ENCODE measurements at places on chromosomes 11 and 22.

- DNase-seq: no peak
Measured at GRCh38 chr22:37187891-37188761, at the start of gene C1QTNF6. C1QTNF6 (minus strand) TSS chr22:37188247; CDS start chr22:37188213, 34 bp downstream.

DNA sequence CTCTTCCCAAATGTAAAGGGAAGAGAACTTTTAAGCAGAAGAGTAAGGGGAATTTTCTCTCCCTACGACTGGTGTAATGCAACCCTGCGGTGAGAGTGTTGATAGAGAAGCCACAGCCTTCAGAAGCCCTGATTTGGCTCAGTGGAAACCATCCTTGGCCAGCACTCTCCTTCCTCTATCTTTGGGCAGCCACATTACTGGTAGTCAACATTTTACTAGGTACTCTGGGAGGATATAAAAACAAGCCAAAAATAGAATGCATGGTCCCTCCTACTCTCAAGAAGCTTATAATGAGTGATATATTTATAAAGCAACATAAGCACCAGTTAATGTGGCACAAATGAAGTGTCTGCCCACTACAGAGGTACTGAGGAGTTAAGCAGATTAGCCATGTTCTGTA, 201.8 kb upstream of the NCAM1 start:
- no peak for DNase-seq

- no peak for DNase-seq
Measured at GRCh38 chr11:6022956-6023355, 7.6 kb downstream of the OR56A1 start.

- no peak for DNase-seq
Measured at GRCh38 chr22:33025675-33026074, 32.5 kb downstream of the SYN3 start.

DNA sequence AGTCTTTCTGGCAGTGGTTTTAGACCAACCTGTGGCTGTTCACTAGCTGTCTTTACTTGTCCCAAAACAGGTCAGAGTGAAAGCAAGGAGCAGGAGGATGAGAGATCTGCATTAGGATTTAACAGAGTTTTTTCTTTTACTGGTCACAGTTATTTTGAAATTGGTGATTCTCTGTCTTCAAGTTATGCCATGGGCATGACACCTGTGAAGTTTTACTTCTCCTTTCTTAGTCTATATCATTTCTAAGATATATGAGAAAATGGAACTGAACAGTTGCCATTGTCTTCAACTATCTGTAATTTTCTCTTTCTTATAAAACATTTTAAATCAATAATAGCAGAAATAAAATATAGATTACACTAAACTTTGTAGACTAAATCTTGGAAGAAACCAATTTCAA, 60.6 kb downstream of the TRPC6 start:
- DNase-seq: no peak

DNA sequence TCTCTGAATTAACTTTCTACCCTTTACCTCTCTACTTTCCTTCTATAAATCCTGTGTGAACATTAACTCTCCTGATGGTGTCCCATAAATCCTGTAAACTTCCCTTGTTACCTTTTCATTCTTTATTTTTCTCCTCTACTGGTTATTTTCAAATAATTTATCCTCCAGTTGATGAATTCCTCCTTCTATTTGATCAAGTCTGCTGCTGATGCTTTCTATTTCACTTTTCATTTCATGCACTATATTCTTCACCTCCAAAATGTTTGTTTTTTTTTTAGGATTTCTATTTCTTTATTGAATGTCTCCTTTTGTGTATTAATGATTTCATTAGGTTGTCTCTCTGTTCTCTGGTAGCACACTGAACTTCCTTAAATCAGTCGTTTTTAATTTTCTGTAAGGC, 68.6 kb downstream of the KCNQ1OT1 start:
- no peak for DNase-seq

- DNase-seq: no peak
Measured at GRCh38 chr22:24542641-24543040, 12.3 kb downstream of the GUCD1 start.

GRCh38 chr11:125053167-125053566, 9.9 kb upstream of the SLC37A2 start:
- no peak for DNase-seq

DNA sequence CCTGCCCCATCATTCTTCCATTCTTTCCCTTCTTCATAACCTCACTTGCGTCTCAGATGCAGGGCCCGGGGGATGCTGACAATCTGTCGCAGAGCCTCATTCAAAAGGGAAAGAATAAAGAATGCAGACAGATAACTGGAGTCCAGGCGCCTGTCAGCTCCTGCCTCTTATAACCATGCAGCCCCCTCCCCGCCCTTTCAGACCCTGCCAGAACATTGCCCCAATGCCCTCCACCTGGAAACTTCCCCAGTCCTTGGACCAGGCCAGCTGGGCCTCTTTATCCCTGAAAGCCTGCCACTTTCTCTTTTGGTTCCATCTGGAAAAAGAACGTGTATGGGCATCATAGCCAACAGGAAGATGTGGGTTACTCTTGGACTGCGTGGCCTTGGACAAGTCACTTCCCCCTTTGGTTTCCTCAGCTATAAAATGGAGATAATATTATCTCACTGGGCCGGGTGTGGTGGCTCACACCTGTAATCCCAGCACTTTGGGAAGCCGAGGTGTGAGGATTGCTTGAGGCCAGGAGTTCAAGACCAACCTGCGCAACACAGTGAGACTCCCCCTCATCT, 2.1 kb upstream of the TCF20 start:
- DNase-seq: no peak

DNA sequence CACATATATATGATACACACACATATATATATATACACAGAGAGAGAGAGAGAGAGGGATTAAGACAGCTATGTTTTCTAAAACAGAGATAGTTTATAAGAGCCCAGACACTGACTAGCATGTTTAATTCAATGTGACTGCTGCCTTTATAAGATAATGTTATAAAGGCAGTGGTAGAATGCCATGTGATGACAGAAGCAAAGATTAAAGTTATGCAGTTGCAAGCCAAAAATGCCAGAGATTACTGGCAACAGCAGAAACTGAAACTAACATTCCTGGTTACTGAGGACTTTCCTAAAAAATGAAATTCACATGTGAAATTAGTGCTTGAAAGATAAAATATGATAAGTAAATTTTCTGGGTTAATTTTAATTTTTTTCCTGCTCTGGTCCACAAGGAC, 1888.9 kb downstream of the LRRC4C start:
- DNase-seq: no peak

GRCh38 chr22:48709976-48710375, 1117.7 kb downstream of the BRD1 start:
- DNase-seq: no peak

DNA sequence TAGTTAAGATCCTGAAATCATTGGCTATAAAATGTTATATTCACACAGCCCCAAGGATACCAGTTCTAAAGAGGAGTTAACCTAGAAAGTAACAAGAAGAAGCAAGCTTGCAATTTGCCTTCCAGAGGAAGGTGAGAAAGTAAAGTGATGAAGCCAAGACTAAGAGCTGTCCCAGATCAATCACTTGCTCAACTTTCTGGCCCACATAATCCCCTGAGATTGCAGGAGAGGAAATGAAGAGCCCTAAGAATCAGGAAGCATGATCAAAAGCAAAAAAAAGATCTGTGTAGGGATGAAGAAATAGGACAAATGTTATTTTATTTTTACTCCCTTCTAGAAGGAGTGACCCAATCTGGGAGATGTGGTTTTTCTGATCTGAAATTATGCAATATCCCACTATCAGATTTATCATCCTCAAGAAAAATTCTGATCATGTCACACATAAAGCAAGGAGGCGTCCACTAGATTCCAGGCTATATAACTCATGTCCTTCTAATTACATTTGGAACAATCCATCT, 180.3 kb upstream of the GUCY1A2 start:
- DNase-seq: no peak

DNA sequence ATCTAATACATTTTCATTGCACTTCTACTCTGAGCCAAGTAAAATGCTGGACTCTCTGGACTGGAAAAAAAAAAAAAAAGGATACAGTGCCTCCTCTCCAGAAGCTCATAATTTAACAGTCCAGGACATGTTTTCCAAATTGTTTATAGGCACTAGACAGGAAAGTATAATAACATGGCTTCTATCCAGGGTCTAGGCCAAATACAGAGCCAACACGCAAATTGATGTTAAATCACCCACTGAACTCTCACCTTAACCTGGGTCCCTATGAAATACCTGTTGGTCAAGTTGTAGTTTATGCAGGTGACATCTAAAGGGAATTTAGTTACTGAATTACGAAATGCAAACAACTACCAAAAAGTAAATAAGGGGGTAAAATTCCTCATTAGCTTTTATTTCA, 428.7 kb upstream of the LUZP2 start:
- no peak for DNase-seq

DNA sequence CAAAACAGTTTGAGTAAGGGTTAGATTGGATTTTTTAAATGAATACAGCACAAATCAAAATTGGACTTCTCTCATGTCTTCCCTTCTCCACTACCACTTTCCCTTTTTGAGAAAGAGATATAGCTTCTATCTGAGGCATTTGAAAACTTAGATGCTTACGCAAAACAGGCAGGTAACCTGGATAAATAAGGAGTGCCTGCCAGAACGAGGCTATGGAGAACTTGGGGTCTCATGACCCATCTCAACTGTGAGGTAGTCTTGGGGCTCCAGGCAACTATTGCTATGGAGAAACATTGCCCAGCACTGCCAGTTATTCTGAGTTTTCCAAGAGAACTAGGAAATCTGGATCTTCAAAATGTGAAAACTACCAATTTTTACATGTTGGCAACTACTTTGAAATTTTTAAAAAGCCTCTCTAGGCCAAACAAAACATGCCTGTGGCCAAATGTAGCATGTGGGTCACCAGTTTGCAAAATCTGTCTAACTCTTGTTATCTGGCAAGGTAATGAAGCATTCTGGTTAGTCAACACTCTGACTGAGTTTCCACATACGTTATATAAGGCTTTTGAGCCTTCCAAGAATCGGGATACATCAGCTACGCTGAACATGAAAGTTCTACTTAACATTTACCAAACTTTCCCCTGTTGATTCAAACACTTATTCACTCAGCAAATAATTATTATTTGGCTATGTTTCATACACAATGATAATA, 752.7 kb downstream of the KCNA4 start:
- no peak for DNase-seq

- DNase-seq: no peak
Measured at GRCh38 chr11:112163875-112164685, at the start of gene IL18. IL18 (minus strand) TSS chr11:112164094; CDS start chr11:112155053, 9,041 bp downstream.

- DNase-seq: no peak
Measured at GRCh38 chr11:83785942-83786341, 499.8 kb upstream of the CCDC90B start.
